ENCODE measurements at places on chromosomes 4 and X.
A peak's percentile ranks its signal among the peaks of the same experiment; 100 is the strongest.

- no peaks in the 10 kb centered on the region for H3K36me3 ChIP-seq
- H3K27me3 ChIP-seq = no peaks in the 10 kb centered on the region
- no peak overlapping the region for H3K27ac ChIP-seq
- H3K4me3 ChIP-seq = no peak overlapping the region
- DNase-seq = no peak
These were observed 97.2 kb upstream of the STS start for GRCh38 chrX:7050271-7050670.

DNA sequence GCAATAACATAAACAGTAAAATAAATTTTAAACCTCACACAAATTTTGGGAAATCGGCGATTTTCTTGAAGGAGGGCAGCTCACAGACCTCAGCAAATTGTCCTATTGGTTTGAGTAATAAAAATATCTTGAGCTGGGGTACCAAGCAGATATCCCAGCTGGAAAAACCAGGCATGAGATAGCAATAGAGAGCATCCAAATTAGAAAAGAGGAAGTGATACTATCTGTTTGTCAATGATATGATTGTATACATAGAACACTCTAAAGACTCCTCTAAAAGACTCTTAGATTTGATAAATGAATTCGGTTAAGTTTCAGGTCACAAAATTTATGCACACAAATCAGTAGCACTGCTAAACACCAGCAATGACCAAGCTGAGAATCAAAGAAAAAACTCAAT, 90.5 kb upstream of the ACTRT1 start:
- H3K27ac ChIP-seq = no peak overlapping the region
- no peaks in the 10 kb centered on the region for H3K36me3 ChIP-seq
- no peak for DNase-seq
- H3K4me1 ChIP-seq = no peaks in the 10 kb centered on the region
- H3K4me3 ChIP-seq = no peak overlapping the region

- H3K27me3 ChIP-seq = no peaks in the 10 kb centered on the region
- H3K4me1 ChIP-seq = no peaks in the 10 kb centered on the region
- H3K36me3 ChIP-seq = no peaks in the 10 kb centered on the region
- H3K4me3 ChIP-seq = no peak overlapping the region
- DNase-seq = no peak
- H3K27ac ChIP-seq = no peak overlapping the region
These were observed 7.8 kb downstream of the ARAF start for GRCh38 chrX:47568656-47569295.

DNA sequence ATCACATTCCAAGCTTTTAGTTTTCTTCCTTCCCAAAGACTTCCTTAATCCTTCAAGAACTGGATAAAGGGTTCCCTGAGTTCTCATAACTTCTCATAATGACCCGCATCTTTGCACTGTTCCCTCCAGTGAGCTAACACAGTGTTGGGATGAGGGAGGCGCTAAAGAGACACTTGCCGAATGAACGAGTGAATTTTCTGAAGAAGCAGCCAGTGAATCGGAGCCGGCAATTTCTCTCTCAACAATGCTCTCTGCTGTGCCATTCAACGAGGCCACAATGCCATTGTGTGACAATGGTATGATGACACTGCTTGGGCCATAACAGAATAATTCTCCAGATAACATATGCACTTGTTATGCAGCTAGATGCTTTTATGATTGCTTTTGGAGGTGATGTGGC, 51.4 kb upstream of the ZFP42 start:
- H3K4me3 ChIP-seq = no peak overlapping the region
- H3K27ac ChIP-seq = no peak overlapping the region
- H3K36me3 ChIP-seq = no peaks in the 10 kb centered on the region
- H3K27me3 ChIP-seq = no peaks in the 10 kb centered on the region
- DNase-seq = no peak
- H3K4me1 ChIP-seq = no peaks in the 10 kb centered on the region

DNA sequence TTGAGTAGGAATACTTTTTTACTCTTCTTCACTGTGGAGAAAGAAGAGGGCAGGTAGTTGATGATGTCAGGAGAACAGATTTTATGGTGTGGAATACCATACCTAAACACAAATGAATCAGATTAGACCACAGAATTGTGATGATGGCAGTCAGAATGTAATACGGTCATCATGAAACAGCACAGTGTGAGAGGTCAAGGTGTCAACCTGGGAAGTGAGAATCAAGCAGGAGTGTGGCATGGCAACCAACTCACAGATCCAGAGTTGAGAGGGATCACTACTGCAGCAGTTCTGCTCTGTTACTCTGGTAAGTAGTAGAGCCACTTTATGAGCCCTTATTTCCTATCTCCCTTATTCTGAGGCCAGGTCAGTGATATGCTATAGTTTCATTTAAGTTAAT, 27.7 kb downstream of the METTL14 start:
- no peak for DNase-seq
- no peaks in the 10 kb centered on the region for H3K36me3 ChIP-seq

GRCh38 chr4:76952071-76952470, 2.5 kb downstream of the SEPTIN11 start:
- no peak overlapping the region for H3K27ac ChIP-seq
- H3K4me3 ChIP-seq = no peak overlapping the region
- no peaks in the 10 kb centered on the region for H3K36me3 ChIP-seq
- H3K27me3 ChIP-seq = no peaks in the 10 kb centered on the region

- H3K4me1 ChIP-seq = no peaks in the 10 kb centered on the region
- peak within 1 kb of the TSS; percentile 56 for H3K4me3 ChIP-seq
- no peaks in the 10 kb centered on the region for H3K27me3 ChIP-seq
- DNase-seq = peak; percentile 48
These were observed at the start of gene KLHL13 for GRCh38 chrX:118116713-118117550. TSS of gene KLHL13 (minus strand) at chrX:118116810. CDS start at chrX:118028473, 88,337 bp downstream.

DNA sequence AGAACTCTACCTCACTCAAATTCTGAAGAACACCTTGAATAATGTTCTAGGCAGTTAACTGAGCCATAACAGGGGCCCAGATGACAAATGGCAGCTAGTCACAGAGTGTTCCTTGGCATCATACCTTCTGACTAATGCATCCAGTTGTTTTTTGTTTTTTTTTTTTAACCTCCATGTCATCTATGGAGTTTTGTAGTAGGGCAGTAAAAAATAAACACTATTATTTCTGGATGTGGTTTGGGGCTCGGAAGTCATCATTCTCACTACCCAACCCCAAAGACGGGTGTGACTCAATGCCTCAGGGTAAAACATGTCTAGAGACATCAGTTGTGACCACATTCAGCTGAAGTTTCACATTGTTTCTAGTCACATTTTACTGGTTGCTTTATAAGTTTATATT, 31.2 kb upstream of the MCF2 start:
- no peaks in the 10 kb centered on the region for H3K4me1 ChIP-seq
- no peaks in the 10 kb centered on the region for H3K27me3 ChIP-seq
- no peak overlapping the region for H3K27ac ChIP-seq
- no peak for DNase-seq

DNA sequence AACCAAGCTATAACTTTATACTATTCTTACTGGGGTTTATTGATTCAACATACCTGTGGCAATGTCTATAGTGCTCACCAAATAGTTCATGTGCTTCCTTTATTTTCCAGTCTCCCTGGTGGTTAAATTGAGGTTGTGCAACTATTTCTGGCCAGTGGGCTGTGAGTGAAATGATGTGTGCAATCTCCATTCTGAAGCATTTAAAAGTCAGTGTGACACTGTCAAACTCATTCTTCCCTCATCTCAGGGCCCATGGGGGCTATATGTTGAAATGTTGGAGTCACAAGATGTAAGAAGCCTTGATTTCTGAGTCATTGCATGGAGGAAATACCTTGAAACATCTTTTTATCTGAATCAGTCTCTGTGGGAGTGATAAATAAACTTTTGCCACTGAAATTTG, 414.3 kb upstream of the RPS6KA3 start:
- H3K4me3 ChIP-seq = no peak overlapping the region
- no peak for DNase-seq
- H3K36me3 ChIP-seq = no peaks in the 10 kb centered on the region
- no peak overlapping the region for H3K27ac ChIP-seq
- no peaks in the 10 kb centered on the region for H3K27me3 ChIP-seq

GRCh38 chrX:130009658-130010223, 27.3 kb downstream of the BCORL1 start:
- H3K36me3 ChIP-seq = no peaks in the 10 kb centered on the region
- no peaks in the 10 kb centered on the region for H3K27me3 ChIP-seq
- no peak for DNase-seq
- no peak overlapping the region for H3K4me3 ChIP-seq
- no peak overlapping the region for H3K27ac ChIP-seq

GRCh38 chr4:95387719-95388118, 161.1 kb downstream of the UNC5C start:
- H3K4me1 ChIP-seq = no peaks in the 10 kb centered on the region
- DNase-seq = no peak
- H3K4me3 ChIP-seq = no peak overlapping the region
- no peak overlapping the region for H3K27ac ChIP-seq
- H3K27me3 ChIP-seq = no peaks in the 10 kb centered on the region

DNA sequence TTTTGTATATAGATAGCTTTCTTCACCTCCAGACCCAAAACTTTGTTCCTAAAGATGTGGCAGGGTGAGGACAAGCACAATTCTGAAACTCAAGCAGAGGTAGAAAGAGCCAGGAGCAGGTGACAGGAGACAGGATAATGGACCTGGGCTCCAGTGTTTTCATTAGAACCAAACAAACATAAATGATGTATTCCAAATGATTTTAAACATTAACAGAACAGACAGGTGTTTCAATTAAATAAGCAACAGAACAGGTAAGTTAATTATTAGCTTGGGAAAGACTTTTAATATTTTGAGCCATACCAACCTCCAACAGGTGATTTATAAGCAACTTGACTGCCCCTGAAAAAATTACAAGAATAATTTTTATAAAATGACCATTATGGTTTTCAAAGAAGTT, 459.4 kb upstream of the LCORL start:
- no peaks in the 10 kb centered on the region for H3K36me3 ChIP-seq
- H3K27me3 ChIP-seq = no peaks in the 10 kb centered on the region
- no peak overlapping the region for H3K27ac ChIP-seq

- H3K27ac ChIP-seq = no peak overlapping the region
- DNase-seq = no peak
- H3K36me3 ChIP-seq = no peaks in the 10 kb centered on the region
- no peak overlapping the region for H3K4me3 ChIP-seq
These were observed 13.8 kb upstream of the PLXNB3 start for GRCh38 chrX:153750127-153750774.

- no peak for DNase-seq
- no peaks in the 10 kb centered on the region for H3K36me3 ChIP-seq
- no peak overlapping the region for H3K27ac ChIP-seq
- no peak overlapping the region for H3K4me3 ChIP-seq
- H3K4me1 ChIP-seq = no peaks in the 10 kb centered on the region
- H3K27me3 ChIP-seq = no peaks in the 10 kb centered on the region
These were observed 228.4 kb downstream of the SPRY1 start for GRCh38 chr4:123624959-123625358.

DNA sequence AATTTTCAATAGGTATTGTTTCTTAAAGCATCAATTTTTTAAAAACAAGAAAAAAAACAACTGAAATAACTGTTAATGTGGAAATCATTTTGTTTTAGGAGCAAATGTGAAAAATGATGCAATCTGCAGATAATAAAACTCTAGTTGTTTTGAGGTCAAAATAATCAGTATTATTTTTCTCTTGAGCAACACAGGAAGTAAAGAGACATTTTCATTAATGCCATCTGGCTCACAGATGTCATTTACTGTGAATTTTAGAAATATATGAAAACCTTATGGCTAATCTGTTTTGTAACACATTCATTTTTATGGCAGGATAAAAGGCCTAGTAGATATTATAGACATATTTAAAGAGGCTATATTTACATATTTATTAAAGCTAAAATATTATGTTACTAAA, 141.6 kb downstream of the PCDH18 start:
- H3K36me3 ChIP-seq = no peaks in the 10 kb centered on the region
- H3K27me3 ChIP-seq = no peaks in the 10 kb centered on the region
- no peak for DNase-seq
- H3K4me1 ChIP-seq = no peaks in the 10 kb centered on the region
- H3K4me3 ChIP-seq = no peak overlapping the region
- no peak overlapping the region for H3K27ac ChIP-seq

GRCh38 chr4:146647615-146648460, 9.1 kb downstream of the POU4F2 start:
- no peak for DNase-seq
- peaks cover 28% of the 10 kb centered on the region for H3K27me3 ChIP-seq
- H3K27ac ChIP-seq = no peak overlapping the region
- no peaks in the 10 kb centered on the region for H3K4me1 ChIP-seq
- H3K4me3 ChIP-seq = no peak overlapping the region

DNA sequence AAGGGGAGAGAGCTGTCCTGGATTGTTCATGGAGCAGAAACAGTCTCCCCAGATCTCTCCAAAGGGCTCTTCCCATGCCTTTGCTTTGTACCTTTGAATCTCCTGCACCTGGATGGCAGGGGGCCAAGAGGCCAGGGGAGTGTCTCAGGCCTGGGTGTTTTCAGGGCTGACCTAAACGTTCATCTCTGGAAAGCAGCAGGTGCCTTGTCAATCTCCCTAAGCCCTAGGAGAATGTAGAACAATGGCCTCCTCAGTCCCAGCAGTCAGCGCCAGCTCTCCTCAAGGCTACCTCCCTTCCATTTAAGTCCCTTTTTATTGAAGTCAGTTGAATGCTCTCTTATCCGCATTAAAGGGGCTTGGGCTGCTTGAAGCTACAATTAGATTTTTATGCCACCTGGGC, 31.2 kb upstream of the NSUN7 start:
- no peaks in the 10 kb centered on the region for H3K4me1 ChIP-seq
- H3K27ac ChIP-seq = no peak overlapping the region
- H3K36me3 ChIP-seq = no peaks in the 10 kb centered on the region
- H3K27me3 ChIP-seq = no peaks in the 10 kb centered on the region
- H3K4me3 ChIP-seq = no peak overlapping the region

DNA sequence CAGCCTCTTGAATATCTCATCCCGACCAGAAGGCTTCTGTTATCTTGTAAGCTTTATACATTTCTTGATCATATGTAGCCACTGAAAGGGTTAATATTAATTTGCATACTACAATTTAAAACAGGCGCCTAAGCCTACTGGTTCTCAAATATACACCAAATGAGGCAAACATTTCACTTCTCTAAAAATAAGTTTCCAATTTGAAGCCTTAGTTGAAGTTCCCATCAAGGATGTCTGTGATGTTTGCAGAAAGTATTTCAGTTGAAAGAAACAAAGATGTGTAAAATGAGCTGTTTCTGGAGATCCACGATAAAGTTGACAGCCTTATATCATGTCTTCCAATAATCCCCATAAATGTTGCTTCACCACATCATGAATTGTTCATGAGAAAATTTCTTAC, 70.6 kb downstream of the KIT start:
- H3K4me3 ChIP-seq = no peak overlapping the region
- H3K27me3 ChIP-seq = no peaks in the 10 kb centered on the region
- no peak overlapping the region for H3K27ac ChIP-seq
- no peaks in the 10 kb centered on the region for H3K4me1 ChIP-seq
- no peak for DNase-seq

DNA sequence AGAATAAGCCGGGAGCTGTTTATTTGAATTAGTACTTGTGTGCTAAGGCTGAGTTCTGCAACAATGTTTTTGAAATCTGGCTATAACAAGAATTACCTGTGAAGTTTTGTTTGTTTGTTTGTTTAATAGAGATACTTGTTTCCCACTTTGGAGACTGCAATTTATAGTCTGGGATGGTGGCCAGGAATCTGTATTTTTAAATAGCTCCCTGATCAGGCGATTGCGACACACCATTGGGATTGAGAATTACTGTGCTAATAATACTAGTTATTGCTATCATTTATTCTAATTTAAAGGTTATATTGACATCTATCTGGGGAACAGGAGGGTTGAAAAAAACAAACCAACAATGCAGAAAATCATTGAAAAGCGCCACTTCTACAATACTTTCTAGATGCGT, 951.6 kb upstream of the TENM3 start:
- H3K36me3 ChIP-seq = no peaks in the 10 kb centered on the region
- H3K4me3 ChIP-seq = no peak overlapping the region
- H3K27me3 ChIP-seq = no peaks in the 10 kb centered on the region
- H3K27ac ChIP-seq = no peak overlapping the region
